NCI-H774 (cell line): ENCODE measurements at places on chromosomes 7 and 10.

- no peak for DNase-seq
These were observed 654.6 kb upstream of the GALNT17 start for GRCh38 chr7:70477036-70478010.

GRCh38 chr10:112815269-112816032 lies 134.6 kb upstream of the TCF7L2 start:
- DNase-seq: no peak

DNA sequence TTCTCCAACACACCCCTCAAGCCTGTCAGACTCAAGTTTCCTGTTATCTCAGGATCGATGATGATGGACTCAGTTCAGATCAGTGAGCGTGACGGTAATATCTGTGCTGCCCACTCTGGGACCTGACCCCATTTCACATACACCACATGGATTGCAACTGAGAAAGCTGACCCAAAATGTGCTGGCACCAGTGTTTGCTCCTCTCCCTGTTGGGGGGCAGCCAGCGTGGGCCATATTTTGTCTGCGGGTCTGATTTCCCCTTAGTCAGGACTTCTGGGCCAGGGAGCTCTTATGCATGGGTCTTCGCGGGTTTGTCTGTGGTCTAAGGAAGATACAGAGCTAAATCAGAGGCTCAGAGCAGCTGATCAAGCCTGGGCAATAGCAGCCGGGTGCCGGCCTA lies 42.6 kb upstream of the TRIM8 start:
- DNase-seq: no peak

- no peak for DNase-seq
These were observed 9.5 kb downstream of the RHOBTB1 start for GRCh38 chr10:60934215-60935175.

DNA sequence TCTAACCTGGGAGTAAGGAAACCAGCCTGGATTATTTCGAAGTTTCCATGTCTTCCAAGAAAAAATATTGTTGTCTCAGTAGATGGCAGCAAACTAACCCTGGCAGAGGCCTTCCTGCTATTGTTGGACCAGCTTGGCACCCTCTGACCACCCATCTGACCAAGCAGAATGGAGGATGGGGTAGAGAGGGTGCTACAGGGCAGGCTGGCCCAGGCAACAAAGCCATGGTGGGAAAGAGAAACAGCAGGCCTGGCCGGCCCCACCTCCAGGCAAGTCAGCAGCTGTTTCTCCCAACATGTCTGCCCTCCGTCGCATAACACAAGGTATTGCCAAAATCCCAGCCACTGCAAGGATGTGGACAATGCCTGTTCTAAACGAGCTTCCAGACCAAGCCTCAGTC lies 95.0 kb downstream of the FAM53B start:
- DNase-seq: no peak

- DNase-seq: no peak
These were observed 85.0 kb upstream of the FAM180A start for GRCh38 chr7:135833642-135834041.

DNA sequence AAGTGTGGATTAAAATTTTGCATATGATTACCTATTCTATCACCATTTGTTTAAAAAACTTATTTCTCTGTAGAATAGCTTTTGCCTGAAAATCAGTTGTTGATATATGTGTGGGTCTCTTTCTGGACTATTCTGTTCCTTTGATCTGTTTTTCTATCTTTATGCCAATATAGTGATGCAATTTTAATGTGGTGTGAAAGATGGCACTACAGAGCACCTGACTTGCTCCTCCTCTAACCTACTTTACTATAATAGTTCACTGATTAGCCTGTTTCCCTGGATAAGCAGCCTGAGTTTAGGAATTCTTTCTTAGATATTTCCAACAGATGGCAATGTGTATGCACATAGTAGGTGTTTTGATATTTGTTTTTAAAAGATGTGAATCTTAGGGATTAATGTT lies 294.5 kb downstream of the AUTS2 start:
- DNase-seq: no peak

- no peak for DNase-seq
These were observed 108.0 kb downstream of the GRK5 start for GRCh38 chr10:119315128-119316001.

GRCh38 chr10:49751216-49751615 lies 10.9 kb downstream of the OGDHL start:
- no peak for DNase-seq

DNA sequence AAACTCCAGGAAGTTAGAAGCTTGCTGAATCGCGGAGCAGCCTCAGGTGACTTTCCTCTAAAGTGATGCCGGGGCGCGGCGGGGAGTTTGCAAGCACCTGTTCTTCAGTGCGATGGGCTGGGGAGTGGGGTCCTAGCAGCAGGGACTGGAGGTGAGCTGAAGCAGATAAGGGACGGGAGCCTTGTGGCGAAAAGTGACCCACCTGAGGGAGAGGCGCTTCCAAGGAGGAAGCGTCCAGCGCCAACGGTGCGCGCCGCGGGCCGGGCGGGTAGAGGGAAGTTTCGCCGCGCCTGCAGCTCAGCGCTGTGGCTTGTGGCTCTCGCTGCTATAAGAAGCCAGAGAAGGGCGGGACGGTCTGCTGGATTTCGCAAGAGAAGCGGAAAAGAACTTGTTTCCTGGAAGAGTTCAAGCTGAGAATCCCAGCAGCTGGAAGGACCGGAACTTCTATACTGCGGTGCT lies at the start of gene STEAP4:
TSS of gene STEAP4 (minus strand) at position 305 of the 459 bp plus-strand sequence. CDS start 22,625 bp downstream, outside the sequence.
- DNase-seq: no peak

DNA sequence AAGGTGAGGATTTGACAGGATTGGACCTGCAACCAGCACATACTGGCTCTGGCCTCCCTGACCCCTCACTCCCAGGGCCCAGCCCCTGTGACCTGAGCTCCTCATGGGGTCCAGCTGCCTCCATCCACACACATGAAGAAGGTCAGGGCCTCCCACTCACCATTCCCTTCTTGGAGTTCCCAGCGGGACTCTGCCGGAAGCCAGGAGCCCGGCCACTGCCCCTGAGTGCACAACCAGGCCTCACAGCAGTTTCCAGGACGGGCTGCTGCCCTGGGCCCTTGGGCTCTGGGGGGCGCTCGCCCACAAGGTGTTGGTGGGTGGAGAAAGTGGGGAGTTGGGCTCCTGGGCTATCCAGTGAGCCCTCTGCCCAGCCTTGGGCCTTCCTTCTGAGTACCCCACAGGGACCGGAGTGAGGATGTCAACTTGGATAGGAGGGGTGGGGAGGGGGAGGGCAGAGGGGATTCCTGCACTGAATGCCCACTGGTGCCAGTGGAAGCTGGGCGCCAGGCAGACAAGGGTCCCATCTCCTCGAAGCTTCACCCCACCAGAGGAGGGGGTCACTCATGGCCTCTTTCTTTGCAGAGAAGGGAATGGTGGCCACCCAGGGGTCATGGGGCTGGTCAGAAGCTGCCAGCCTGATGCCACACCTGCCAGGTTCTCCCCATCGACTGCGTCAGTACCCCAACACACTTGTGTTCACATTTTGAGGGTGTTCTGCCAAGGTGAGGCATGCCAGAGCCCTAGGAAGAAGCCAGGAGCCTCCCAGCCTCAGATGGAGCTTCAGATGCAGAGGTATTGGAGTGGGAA lies 115.3 kb downstream of the PTPN20 start:
- no peak for DNase-seq

DNA sequence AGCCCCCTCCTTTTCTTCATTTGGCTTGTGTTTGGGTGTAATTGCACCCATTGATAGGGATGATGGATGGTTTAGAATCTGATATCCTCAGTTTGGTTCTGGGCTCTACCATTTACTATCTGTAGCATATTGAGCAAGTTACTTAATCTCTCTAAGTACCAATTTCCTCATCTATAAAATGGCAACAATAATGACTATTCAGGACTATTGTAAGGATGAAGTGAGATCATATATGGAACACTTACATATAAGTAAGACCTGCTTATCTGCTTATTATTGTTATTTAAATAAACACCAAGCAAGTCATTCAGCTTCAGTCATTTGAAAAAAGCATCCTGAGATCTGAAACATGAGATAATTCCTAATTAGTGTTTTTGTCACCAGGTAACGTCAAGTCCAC lies 127.0 kb downstream of the SEC23IP start:
- no peak for DNase-seq

DNA sequence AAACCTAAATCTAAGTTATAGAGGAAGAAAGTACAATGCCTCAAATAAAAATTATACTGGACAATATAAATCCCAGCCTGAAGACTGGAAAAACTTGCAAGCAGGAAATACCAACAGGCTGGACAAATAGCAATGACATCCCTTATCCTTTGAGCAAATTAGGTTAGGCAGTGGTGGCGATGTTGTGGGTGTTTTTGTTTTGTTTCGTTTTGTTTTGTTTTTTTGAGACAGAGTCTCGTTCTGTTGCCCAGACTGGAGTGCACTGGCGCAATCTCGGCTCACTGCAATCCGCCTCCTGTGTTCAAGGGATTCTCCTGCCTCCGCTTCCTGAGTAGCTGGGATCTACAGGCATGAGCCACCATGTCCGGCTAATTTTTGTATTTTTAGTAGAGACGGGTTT lies 57.3 kb upstream of the TES start:
- no peak for DNase-seq

DNA sequence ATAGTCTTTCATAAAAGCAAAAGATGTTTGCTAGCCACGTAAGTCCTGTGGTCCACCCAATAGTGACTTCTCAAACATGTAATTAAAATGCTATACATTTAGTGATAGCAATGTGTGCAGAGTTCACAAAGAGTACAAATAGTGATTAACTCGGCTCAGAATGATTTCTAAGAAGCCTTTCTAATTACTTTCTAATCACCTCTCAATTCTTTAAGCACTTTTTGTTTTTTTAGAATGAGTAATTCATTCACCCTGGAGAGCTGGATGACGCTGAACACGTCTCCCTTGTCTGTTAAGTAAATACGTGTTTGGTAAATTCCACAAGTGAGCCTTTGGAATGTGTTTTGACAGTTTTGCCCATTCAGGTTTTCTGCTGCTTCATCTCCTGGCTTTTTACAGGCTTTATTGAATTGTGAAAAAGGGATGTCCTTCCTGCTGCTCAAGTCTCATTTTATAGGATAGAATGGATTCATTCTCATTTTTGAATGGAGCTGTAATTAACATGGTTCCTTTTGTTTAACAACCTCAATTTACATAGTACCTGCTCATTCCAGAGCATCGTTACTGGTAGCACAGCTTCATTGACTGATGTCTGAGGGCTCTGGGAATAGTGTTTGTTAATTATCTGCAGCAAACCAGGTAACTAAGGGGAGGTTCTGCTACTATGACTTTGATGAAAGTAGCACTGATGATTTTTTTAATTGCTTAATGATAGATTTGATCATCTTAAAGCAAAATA lies 212.1 kb downstream of the VTI1A start:
- DNase-seq: no peak

DNA sequence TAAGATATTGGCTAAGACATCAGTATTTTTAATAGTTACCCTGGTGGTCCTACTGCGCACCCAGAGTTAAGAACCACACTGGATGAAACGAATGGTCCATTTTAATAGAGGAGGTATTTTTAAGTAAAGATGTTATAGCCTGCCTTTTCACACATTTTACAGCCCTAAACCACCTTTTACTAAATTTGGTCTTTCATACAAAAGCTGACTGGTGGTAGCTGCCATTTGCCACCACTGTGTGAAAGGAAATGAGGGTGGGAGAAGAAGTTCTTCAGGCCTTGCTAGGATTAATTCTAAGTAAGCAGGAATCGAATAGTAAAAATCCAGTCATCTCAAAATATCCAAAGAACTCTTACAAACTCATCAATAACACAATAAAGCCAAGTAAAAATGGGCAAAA lies 15.2 kb upstream of the APBB1IP start:
- no peak for DNase-seq

DNA sequence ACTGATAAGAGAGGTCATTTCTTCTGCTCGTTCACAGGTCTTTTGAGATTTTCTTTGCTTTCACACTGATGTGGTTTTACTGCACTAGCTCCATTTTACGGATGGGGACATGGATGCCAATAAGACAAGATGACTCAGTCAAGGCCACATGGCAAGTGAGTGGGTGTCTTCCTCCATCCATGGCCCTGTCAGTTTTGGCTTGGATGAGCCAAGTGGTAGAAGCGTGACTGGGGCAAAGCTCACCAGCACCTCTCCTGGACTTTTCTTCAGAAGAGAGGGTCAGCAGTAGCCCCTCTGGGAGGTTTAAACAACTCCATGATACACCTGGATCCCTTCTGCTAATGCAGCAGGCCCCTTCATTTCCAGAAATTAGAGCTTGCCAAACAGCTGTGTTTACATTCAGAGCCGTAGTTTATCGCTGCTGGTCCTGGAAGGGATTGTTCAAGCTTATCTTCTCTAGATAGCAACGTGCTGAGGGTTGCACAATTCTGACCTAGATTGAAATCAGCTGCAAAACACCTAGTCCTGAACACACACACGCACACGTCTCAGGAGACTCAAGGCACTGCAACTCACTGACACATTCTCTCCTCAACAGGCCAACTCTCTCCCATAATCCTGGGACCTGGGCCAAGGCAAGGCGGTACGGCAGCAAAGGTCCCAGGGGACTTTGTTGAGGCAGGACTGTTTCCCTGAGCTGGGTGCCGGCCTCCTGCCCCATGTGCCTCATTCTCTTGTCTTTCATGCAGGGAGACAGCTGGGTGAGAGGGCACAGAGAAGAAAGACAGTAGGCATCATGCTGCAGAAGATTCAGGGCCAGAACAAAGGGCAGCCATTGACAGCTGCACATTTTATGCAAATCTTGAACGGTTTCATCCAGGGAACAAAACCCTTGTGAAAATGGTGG lies 14.2 kb upstream of the PDCD4 start:
- DNase-seq: peak; percentile 4

DNA sequence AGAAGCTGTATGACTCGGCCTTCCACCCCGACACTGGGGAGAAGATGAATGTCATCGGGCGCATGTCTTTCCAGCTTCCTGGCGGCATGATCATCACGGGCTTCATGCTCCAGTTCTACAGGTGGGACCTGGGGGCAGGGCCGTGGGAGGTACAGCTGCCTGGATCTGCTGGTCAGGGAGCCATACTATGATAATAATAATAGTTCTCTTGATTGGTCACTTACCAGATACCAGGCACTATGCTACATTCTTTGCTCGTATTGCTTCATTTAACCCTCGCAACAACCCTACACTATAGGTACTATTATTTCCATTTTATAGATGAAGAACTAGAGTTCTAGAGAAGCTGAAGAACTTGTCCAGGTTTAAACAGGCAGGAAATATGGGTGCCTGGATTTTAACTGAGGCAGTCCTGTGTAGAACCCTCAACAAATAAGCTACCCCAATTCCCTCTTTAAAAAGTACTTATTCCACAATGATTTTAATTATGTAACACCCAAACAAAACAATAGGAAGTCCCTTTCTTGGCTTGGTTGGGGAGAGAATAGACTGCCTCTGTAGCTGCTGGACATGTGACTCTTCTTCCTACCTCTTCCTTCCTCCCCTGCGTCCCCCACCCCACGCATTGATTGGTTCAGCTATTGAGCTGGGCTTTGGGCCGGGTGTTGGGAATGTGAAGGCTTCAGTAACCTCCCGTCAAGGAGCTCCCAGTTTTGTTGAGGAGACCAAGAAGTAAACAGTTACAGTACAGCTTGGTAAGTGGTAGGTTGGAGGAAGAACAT lies 12.8 kb downstream of the SFXN2 start:
- no peak for DNase-seq

- DNase-seq: peak; percentile 2
These were observed 150.9 kb downstream of the PRKAG2 start for GRCh38 chr7:151725844-151726651.

- no peak for DNase-seq
These were observed 752.1 kb upstream of the POM121L12 start for GRCh38 chr7:52283335-52283734.

GRCh38 chr10:90642650-90643049 lies 215.2 kb downstream of the HTR7 start:
- no peak for DNase-seq

GRCh38 chr7:113813471-113813870 lies 105.3 kb downstream of the PPP1R3A start:
- DNase-seq: no peak

- no peak for DNase-seq
These were observed 143.2 kb downstream of the REEP3 start for GRCh38 chr10:63664341-63664885.
